ENCODE measurements at places on chromosomes 5 and 9.

DNA sequence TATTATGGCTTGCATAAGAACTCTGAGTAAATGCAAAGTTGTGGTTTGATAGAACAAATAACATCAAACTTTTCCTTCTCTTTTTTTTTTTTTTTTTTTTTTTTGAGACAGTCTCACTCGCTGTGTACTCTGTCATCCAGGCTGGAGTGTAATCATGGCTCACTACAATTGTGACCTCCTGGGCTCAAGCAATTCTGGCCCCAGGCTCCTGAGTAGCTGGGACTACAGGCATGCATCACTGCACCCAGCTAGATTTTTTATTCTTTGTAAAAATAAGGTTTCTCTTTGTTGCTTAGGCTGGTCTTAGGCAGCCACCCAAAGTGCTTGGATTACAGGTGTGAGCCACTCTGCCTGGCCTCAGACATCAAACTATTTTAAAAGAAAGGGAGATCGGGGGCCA is 19.0 kb upstream of the PTGER4 start:
- DNase-seq = no peak

DNA sequence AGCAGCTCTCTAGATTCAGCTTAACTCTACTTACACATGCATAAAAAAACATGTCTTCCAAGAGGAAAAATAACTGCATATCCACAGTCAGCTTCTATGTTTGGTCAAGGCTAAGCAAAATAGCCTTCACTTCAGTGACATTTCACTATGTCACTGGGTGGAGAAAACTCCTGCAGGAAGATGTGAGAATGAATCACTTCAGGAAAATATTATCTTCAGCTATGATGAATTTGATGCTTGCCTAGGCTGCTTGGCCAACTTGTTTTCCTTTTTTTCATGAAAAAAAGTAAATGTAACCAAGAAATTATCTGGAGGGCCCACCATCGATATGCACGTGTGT is 143.0 kb upstream of the ZNF608 start:
- no peak for DNase-seq

GRCh38 chr5:39130716-39131115 is 56.5 kb upstream of the RICTOR start:
- DNase-seq = no peak

- no peak for DNase-seq
Measured at GRCh38 chr9:8390571-8390970, 591.0 kb upstream of the DMAC1 start.

DNA sequence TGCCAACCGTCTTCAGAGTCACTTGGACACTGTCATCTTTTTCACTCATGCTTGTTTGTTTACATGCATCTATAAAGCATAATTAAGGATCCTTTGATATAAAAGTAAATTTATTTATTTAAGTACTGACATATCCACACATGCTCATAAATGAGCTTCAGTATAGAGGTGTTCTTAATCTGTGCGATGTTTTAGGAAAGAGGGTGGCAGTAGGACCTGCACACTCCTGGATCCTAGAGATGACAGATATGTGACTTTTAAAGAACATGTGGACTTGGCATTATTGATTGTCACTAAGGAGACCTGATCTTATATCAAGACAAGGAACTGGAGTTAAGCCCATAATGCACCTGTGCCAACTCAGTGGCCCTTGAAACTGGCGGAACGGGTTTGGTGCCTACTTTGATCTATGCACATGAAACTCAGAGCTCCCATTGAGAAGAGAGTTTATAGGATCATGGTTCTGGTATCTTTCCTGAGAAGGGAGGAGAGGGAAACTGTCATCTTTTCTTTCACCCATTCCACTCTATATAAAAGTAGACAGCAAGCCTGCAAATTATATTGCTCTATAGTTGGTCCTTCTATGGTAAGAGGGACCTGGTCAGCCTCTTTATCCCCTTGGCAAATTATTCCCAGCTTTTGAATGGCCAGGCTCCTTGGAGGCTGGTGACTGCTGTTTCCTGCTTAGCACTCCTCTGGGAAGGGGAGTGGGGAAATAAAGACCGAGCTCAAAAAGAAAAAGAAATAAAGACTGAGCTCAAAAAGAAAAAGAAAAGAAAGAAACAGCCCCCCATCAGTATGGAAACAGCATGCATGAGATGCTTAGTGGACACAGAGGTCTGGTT is 57.8 kb upstream of the LIFR start:
- DNase-seq = no peak

DNA sequence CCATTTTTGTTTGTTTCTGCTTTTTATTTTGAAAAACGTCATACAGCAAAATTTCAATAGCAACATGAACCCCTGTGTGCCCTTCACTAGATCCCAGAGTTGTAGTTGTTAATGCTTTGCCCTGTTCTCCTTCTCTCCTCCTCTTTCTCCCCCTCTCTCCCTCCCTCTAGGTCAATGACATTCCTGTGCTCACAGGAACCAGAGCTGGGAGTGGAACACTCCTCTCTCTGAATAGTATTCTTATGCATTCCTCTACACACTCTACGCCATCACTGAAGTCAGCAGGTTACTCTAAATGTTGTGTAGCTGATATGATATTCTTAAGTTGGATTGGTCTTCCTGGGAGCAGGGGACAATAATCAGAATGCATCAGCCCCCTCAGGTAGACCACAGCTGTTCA is 243.4 kb downstream of the SYK start:
- DNase-seq = no peak

DNA sequence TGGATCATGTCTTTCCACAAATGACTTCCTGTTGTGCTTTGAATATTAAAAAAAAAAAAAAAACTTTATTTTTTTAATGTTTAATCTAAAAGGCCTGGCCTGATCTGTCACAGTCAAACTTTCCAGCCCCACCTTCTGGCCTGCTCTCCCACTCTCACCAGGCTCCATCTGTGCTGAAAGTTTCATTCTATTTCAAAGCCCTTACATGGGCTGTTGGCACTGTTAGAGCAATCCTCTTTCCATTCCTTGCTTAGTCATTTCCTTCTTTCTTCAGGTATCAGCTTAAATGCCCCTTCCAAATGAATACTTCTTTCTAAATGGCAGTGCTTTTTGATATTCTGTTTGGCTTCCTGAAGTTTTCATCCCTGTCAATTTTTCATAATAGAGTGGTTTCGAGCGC is 1104.8 kb upstream of the C9orf72 start:
- no peak for DNase-seq

DNA sequence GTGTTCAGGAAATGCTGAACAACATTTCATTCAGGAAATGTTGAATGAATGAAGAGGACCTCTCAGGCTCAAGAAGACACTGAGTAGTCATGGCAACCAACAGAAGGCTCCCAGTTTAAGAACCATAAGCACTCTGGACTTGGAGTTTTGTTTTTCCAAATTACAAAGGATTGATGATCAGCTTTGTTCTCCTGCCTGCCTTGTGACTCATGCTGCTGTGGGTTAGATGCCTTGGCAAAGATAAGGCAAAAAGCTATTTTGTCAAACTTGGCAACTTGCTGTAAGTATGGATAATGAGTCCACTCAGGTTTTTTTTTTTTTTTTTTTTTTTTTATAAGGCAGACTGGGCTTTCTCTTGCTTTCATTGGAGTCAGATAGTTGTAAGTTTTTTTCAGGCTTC is 365.0 kb downstream of the TMEM232 start:
- DNase-seq = no peak

DNA sequence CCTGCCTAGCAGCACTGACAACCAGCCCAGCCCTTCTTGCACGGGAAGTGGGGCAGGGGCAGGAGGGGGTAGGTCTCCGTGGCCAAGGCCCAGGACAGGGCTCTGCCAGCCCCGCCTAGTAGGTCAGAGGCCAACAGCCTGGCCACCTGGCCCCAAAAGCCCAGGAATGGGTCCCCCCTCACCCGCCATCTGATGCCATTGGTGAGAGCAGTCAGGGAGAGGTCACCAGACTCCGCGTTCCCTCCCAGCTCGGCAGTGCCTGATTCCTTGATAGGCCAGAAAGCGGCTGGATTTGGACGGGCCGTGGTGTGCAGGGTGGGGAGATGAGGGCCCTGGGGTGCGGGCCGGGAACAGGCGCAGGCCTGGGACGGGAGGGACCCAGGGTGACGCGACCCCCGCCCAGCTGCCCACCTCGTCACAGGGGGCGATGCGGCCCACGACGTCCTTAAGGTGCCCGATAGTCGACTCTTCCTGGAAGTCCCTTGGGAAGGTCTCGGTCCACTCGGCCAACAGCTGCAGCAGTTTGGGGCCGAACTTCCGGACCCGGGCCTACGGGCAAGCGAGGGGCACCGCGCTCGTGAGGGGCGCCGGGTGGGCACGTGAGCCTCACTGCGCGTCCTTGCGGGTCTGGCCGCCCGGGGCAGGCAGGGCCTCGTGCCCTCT is 64.5 kb upstream of the RNF130 start:
- no peak for DNase-seq

GRCh38 chr9:135139366-135139959 is 52.0 kb downstream of the OLFM1 start:
- no peak for DNase-seq
